ENCODE measurements at places on chromosomes 7 and 10.

- DNase-seq, result no peak
Observed at GRCh38 chr7:44066494-44067063, 1.2 kb upstream of the PGAM2 start.

- DNase-seq, result no peak
Observed at GRCh38 chr7:91039033-91039432, 225.2 kb upstream of the FZD1 start.

DNA sequence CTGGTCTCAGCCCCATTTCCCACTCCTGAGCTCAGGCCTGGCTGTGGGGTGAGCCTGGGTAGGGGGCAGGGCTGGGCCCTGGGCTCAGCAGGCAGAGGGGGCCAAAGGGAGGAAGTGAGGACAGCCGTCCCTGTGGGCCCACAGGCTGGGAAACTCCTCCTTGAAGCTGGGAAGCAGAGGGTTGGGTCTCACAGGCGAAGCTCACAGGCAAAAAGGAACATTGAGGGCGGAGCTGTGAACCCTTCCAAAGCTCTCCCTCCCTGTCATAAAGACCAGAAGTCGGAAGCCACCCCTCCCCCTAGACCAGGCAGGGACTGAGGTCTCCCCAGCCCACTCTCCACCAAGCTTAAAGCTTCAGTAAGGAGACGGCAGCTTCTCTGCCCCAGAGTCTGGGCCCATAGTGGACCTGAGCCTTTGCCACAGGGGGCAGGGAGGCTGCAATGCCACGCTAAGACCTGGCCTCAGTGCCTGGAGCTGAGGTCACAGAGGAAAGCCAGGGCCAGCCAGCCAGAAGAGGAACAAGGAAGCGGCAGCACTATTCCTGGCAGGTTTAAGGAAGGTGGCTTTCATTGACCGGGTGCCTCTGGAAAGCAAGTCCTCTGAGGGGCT, 1.0 kb upstream of the KCP start:
- DNase-seq, result no peak

DNA sequence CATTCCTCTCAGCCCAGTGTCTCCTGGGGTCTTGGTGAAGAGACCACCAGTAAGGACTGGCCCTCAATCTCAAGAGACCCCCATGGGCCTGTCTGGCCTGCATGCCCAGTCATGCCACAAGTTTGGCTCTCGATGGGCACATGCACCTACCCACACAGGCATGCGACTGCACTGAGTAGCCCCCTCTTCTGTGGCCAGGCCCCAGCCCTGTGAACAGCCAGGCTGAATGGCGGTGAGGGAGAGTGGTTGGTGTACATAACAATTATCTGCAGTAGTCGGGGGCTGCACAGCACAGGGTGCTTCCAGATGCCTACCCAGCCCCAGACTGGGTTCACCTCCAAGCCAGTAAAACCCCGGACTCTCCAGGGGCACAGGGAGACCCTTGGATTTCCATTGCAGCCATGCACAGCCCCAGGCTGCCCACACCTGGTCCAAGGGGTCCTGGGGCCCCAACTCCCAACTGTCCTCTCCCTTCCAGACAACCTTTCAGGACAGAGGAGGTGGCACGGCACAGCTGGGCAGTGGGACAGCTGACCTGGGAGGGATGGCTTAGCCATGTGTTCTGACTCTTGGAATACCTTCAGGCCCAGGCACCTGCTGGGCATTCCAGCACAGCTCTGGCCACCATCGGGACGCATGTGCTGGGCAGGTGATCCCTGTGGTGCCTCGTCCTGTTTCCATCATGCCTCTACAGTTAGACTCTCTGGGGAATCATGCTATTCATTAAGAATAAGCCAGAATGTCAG, 21.0 kb upstream of the CSGALNACT2 start:
- no peak for DNase-seq

DNA sequence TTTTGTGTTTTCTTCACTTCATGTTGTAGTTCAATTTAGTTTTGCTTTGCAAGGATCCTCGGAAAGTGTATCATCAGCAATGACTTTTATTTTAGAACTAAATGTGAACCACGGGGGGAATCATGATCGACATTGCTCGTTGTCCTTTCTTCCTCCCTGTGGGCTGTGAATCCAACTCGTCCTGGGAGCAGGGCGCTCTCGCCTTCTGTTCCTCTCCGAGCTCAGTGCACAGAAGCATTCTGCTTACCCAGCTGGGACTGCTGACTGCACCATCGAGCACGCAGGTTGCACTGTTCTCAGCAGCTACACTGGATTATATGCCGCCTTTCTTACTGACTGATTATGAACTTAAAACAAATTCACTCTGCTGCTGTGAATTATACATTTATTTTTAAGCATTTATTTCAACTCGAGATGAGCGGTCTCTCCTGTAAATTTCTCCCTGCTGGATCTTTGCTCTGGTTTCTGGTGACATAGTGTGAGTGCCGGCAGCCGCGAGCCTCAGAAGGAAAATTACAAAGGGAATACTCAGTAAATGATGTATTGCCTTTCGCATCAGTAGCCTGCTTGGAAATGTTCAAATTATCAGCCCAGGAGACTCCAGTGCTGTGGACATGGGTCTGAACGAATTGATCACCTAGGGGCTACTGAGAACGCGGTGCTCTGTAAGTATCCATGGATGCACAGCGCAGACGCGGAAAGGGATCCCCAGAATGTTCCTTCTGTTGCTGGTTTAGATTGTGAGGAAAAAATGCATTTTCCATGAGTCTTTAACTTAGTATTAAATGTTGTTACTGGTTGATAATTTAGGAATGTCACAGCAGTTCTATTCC, 92.6 kb downstream of the PTPRE start:
- no peak for DNase-seq

- DNase-seq, result no peak
Observed at GRCh38 chr7:45646996-45647825, 73.0 kb downstream of the ADCY1 start.

- no peak for DNase-seq
Observed at GRCh38 chr7:6205971-6206660, 66.3 kb downstream of the CYTH3 start.

GRCh38 chr10:98186681-98187080, 52.2 kb downstream of the R3HCC1L start:
- DNase-seq, result no peak

DNA sequence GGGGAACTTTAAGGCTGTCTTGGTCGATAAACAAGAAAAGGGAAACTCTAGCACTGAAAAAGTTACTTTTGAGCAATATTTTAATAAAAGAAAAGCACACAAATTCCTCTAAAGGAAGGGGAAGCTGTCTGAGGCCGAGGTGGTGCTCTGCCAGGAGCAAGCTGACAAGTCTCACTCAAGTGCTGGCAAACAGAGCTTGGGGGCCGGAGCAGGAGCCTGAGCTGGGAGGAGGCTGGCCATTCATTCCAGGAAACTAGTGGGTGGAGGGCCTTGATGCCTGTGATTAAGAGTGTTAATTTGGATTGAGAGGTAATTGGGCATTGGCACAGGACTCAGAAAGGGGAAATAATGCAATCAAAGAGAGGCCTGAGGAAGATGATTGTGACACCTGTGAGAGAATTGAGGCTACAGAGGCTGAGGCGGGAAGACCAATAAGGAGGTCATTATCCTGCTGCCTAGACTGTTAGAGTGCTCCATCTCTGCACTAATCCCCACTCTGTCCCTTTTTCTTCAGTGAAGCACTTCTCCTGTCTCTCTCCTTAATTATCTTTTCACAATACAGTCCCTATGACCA, 154.9 kb upstream of the COL1A2 start:
- no peak for DNase-seq

DNA sequence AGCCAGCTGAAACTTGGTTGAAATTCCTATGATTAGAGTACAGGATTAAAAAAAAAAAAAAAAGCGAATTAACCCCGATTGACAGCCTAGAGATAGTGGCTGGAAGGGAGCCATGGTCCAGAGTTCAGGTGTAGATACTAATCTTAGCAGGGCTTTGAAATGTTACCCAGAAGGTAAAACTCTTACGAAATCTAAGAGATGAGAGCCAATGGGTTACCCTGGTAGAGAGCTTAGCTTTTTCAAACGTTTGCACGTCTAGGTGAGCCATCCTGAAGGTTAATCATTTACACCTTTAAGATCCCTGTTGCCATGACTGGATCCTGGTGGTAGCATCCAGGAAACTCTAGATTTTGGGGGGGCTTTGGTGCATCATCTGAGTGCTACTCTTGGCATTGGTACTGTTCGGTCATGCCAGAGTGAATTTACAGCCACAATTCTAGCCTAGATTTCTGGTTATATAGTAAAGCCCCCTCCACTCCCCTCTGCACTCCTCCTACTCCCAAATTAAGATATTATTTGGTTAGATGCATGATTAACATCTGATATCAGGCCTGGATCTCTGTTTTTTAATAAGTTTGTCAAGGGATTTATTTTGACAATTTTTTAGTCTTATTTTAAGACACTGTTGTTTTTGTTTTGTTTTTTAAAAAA, 1.2 kb downstream of the AGFG2 start:
- DNase-seq, result no peak

- DNase-seq, result no peak
Observed at GRCh38 chr10:56583316-56583715, 222.3 kb upstream of the ZWINT start.

DNA sequence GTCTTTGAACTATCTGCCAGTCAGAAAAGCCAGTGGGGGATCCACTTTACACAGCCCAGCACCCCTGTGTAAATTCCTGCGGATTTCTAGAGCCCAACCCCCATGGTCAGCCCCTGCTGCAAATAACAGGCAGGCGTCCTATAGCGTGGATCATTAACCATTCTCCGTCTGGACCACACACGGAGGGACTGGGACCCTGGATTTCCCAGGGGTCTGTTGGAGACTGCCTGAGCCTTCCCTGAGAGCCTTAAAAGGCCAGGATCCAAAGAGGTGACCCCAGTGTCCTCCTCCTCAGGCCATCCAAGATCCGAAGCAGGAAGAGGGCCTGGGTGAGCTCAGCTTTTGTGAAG, 11.2 kb upstream of the GRID1 start:
- DNase-seq, result no peak

- no peak for DNase-seq
Observed at GRCh38 chr10:120741396-120741795, 109.8 kb upstream of the WDR11 start.

DNA sequence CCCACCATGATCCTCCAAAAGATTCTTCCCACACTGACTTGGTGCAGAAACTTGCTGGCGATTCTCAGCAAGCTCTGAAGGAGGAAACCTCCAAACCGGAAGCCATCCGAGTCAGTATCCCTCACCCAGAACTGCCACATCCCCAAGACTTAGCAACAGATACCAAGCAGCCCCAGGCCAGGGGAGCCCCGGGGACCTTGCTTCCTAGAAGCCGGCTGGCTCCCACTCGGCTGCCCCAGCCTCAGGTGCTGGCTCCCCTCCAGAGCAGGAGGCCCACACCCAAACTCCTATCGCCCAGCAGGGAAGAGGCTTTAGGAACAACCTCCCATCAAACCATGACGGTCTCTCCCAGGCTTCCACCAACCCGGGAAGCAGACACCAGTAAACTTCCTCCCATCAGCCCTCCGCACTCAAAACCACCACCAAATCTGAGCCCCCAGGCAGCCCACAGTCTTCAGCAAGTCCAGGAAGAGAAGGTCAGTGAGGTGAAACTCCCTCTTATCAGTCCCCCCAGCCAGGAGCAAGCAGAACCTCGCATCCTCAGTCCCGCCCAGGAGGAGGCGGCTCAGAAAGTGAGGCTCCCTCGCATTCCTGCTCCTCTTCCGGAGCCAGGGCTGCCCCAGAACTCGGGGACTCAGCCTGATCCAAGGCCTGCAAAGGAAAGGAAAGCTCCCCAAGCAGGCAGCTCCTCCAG, 82.3 kb downstream of the LRGUK start:
- DNase-seq, result no peak

- DNase-seq, result peak; percentile 72
Observed at GRCh38 chr7:43878867-43879266, 9.6 kb upstream of the MRPS24 start.

DNA sequence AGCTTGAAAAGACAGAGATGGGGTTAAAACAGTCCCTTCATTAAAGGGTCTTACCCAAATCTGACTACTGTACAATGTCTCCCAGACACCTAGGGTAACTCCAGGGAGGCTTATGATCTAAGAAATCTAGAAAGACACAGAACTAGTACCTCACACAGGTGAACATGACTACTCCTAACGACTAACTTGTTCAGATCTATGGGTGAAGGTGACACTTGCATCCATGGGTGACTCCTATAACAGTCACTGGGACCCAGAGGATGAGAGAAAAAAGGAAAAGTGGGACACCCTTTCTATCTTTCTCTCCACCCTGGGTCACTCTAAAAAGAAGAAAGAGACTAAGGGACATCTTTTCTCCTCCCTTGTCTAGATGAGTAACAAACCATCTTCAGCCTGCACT, 19.2 kb downstream of the AKR1C8 start:
- peak; percentile 3 for DNase-seq

GRCh38 chr10:80829562-80829961, 291.9 kb downstream of the SH2D4B start:
- no peak for DNase-seq

DNA sequence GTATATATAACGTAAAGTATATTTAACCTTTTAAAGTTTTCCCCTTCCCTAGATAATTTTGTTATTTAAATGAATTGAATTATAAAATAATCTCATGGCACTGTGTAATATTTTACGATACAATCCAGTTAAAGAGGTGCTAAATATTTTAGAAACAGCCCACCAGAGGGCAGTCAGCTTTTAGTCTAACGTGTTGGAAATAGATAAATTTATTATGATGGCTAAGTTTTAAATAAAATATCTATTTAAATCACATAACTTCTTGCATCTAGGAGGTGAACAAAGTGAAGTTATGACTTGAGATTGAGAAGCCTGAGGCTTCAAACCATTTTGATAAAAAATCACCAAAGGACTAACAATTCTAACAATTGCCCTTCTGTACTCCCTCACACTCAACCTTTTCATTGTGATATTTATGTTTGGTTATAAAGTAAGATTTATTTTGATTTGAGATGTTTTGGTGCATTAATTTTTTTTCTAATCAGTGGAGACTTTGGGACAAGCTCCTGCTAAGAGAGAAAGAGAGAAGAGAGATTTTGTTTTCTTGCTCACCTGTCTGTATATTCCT, 171.5 kb upstream of the SP4 start:
- peak; percentile 18 for DNase-seq

DNA sequence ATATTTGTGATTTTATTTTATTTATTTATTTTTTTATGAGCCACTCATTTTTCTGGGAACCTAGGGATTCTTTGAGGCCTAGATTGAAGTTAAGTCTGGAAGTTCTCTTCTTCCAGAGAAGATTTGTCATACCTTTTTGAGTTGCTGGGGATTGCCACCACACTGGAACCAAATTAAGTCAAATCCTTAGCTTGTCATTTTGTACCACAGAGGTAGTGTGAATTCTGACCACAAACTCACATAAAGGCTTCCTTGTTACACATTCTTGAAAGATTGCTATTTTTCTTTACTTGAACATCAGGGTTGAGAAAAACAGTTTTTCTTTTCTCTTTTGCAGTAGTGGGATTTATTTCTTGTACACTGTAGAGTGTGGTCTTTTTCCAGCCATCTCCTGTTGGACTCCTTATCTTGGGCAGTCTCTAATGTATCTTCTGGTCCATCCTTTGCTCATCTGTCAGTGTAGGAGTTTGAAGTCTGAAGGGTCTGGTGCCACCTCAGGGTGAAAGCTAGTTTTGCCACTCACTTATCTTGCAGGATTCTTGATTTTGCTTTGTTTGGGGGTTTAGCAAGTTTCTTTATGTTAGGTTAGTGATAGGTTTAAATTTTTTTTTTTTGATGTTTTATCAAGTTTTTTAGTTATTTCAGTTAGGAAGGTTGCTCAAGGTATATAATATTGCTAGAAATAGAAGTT, 24.8 kb downstream of the PCBD1 start:
- DNase-seq, result no peak

Data from fibroblast of lung (primary cell).